T-cell (primary cell): ENCODE measurements at places on chromosomes 7 and 10.

DNA sequence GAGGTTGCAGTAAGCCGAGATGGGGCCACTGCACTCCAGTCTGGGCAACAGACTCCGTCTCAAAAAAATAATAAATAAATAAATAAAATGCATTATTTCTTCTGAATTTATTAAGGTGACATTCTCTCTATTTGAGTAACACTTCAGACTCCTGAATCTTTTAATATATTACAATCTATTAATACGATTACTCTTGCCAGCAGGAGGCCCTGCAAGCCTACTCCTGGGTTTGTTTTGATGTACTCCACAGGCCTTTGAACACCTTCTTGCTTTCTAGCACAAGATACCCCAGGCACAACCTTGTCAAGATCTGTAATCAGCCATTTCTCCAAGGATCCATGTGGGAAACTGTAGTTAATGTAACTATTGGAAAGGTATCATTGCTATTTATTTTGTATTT, 63.5 kb downstream of the COBL start:
- DNase-seq, result no peak

DNA sequence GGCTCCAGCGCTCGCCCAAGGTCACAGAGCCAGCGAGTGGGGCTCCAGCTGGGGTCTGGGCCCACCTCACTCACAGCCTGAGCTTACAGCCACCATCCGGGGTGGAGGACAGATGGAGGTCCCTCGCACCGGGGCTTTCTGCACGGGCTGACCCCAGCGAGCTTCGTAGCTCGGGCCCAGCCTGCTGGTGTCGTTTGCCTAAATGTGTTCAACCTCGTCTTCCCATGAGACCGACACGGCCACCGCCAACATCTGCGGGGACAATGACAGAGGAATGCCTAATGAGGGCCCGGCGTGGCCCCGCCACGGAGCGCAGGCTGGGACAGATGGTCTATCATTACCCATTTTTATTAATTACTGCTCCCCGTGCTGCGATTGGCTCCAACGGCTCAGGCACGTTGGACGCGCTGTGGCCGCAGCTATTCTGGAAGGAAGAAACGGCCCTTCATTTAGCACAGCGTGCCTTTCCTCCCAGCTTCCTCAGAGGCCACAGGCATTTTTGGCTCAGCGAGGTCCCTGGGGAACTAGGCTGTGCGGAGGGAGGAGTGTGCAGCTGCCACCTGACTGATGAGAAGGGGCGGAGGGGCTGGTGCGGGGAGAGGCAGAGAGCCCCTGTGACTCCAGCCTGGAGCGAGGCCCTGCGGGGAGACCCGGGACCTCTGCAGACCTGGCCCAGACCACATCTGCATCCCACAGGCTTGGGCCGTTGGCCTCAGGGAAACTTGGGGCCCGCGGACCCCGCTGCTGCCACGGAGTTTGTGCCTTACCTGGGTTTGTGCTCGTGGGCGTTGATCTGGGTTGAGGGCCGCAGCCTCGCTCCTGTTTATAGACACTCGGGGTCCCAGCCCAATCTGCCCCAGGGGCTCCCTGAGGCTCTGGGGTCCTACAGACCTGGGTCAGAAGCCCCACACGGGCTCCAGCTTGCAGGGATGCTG, 22.9 kb upstream of the ELFN1 start:
- no peak for DNase-seq

DNA sequence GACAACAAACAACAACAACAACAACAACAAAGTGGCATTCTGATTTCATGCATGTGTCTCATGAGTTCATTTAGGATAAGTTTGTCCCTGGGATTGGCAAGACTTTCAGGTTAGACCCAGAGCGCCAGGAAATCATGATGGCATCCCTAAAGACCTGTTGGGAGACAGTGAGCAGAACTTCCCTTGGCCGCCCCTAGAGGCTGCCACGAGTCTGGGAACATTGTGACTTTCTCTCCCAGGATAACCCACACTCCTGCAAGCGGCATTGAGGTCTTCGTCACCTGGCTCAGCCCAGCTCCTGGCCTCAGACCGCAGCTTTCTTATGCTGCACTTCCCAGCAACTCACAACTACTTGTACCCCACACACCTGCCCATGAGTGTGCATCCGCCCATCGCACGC, 80.5 kb upstream of the RNF32 start:
- no peak for DNase-seq

- peak; percentile 55 for DNase-seq
Measured at GRCh38 chr7:135274495-135275268, 41.0 kb downstream of the STRA8 start.

GRCh38 chr10:98339799-98340198, 71.8 kb upstream of the LOXL4 start:
- no peak for DNase-seq

- DNase-seq, result no peak
Measured at GRCh38 chr7:98655611-98656010, 38.5 kb downstream of the NPTX2 start.

- DNase-seq, result no peak
Measured at GRCh38 chr7:112410092-112410491, 40.2 kb upstream of the IFRD1 start.

GRCh38 chr10:79070081-79070605, 1.4 kb downstream of the ZMIZ1 start:
- DNase-seq, result no peak

DNA sequence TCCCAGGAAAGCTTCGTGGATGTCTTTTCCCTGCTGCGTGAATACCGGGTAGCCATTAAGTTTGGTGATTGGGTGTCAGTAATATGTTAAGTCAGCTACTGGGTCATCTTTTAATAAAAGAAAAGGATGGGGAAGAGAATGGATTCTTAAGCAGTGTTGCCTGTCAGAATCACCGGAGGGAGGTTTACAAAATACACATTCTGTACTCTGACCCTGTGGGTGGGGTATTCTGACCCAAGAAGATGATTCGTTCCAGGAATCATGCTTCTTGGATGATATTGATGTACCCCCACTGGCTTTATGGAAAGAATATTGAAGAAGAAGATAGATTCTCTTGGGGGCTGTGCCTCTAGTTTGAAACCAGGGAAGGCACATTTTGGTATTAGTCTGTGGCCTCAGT, 18.3 kb downstream of the SGPL1 start:
- no peak for DNase-seq

DNA sequence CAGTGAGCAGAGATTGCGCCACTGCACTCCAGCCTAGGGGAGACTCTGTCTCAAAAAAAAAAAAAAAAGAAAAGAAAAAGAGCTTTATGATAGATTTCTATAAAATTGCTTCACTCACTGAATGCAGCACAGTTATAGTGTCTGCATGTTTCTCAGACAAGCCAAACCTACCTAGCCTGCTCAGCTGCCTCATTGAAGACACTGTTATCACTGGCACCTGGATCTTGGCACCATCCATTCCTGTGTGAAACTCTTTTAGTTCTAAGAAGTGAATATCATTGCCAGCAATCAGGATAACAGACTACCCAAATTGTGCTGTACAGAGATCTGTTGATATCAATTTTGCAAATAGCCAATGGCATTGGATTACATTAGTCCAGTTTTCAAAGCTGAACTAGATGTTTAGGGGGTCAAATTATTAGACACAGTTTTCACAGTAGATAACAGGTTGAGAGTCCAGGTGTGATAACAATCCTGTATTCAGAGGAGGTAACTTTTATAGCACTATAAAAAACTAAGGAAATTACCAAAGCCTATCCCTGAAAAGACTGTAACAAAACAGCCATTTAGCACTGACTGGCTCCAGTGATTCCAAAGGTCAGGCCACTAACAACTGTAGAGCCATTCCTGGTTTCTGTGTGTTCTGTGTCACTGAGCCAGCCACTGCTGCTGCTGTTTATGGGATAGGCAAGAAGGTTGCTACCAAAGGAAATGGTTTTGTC, 17.1 kb downstream of the PDSS1 start:
- DNase-seq, result no peak

DNA sequence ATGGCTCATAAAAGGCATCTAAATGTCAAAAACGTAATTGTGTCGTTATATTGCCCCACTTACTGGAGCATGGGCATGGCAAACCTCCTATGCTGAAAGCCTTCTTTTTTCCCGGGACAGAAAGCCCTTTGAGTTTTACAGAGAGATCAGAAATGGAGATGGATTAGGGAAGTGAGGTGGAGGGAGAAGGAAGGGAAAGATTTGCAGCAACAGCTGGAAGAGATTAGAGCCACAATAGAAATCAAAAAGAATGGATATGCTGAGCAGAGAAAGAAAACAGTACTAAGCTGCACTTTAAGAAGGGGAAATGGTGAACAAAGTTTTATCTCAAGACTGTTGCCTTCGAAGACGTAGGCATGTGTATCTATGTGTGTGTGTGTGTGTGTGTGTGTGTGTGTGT, 97.2 kb upstream of the PCGF5 start:
- no peak for DNase-seq

DNA sequence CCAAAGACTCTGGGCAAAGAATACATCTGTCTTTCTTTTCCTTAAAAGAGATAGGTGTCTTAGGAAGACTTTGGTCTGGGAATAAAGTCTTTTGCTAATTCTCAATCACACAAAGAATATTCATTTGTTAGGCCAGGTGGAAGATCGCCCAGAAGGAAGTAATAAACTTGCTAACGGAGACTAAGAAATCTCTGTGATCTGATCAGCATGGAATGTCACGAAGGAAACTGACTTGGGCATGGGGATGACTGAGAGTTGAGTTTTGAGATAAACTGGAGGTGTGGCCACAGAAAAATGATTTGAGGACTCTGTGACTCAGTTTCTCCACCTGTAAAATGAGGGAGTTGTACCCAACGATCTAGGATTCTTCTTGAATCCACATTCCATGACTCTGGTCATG, 161.1 kb upstream of the SVIL start:
- DNase-seq, result no peak

GRCh38 chr7:23133797-23134196, 28.2 kb downstream of the KLHL7 start:
- no peak for DNase-seq

GRCh38 chr10:6124666-6125065, 35.8 kb downstream of the RBM17 start:
- no peak for DNase-seq

DNA sequence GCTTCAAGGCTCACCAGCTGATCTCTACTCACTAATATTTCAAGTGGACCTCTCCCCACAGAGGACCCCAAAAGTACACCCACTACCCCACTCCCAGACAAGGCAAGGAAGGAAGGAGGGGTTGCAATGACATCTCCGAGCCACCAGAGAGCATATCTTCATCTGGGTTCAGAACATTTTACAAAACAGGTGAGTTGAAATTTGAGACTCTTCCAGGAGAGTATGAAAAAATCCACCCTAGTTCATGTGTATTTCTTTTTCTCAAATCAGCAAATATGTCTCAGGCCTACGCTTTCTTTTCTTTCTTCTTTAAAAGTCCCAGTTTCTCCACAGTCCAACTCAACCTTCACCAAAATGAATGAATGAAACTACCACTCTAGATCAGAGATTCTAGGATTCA, 61.9 kb downstream of the SGMS1 start:
- DNase-seq, result no peak

DNA sequence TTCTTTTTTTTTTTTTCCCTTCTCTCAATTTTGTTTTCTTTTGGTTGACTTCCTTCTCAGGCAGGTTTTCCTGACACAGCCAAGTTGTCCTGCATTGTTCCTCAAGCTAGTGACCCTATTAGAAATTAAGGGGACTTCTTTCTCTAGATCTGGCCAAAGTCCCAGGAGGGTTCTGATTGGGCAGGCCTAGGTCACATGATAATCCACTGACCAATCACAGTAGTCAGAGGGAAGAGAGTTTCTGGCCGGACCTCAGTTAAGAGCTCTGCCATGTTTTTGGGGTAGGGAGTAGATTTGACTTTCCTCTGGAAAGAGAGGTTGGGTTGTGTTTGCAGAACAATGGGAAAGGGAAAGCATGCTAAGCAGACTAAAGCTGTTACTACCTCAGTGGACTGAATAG, 16.2 kb downstream of the VWA2 start:
- DNase-seq, result no peak

DNA sequence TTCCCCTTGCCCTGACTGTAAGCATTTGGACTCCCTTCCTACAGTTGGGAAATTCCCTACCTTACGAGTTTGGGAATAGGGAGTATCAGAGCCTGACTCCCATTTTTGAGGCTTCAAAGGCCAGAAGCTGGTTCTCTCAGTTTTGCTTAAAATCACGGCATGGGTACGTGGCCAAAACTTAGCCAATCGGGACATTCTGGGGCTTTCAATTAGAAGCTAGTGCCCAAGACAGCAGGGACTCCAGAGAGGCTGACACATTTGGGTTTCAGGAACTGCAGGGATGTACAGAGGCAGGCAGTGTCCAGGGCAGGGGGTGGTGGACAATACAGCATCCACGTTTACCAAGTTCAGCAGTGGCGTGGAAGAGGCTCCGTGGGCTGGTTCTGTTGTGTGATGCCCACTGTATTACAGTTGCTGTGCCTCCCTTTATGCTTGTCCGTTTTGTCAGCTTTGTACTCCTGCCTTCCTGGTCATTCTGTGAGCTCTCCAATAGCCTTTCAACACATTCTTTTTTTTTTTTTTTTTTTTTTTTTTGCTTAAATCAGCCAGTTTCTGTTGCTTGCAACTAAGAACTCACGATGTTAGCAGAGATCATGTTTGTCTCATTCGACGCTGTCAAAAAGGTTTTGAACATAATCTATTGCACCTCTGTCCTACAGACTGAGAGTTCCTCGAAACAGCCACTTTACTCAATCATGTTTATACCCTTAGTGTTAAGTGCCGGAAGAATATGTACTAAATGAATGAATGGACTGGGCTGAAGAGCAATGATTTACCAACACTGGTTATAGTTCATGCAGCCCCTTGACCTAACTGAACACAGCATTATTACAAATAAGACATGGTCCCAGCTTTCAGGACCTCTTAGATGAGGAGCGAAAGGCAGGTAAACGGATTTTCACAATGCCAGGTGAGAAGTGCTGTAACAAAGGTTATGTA, 1.1 kb downstream of the GGCT start:
- no peak for DNase-seq

GRCh38 chr10:133489816-133490588, 36.3 kb downstream of the SCART1 start:
- DNase-seq, result no peak

DNA sequence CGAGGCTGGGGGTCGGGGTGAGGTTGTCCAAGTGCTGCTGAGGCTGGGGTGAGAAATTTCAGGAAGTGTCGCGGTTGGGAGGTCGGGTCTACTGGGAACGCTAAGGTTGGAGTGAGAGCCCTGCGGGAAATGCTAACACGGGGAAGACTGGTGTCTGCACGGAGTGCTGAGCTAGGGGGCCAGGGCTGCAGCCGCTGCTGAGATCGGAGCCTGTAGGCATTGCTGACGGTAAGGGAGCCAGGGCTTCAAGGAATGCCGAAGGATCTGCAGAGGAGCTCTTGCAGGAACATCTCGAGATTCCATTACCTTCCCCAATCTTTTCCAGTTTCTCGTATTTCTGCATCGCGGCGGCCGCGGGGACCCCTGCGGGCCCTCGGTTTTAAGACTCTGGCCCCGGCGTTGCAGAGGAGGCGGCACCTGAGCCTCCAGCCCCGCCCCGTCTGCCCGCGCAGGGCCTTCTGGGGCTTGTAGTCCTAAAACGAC, at the start of gene CDK5:
CDK5 (minus strand) TSS at position 392 of the 483 bp plus-strand sequence; CDS start at position 343, 49 bp downstream.
- DNase-seq, result no peak

GRCh38 chr7:107111196-107111595, 57.6 kb upstream of the HBP1 start:
- DNase-seq, result no peak
